ENCODE measurements at places on chromosomes 6 and 20.

- H3K36me3 ChIP-seq: peaks cover 2% of the 10 kb centered on the region
- no peak overlapping the region for H3K4me3 ChIP-seq
- H3K27ac ChIP-seq: peak overlapping the region; percentile 4
- no peaks in the 10 kb centered on the region for H3K27me3 ChIP-seq
- no peak for DNase-seq
Observed at GRCh38 chr6:138487102-138487604, 12.1 kb downstream of the NHSL1 start.

GRCh38 chr6:139257291-139257690 is 34.5 kb downstream of the TXLNB start:
- no peaks in the 10 kb centered on the region for H3K4me1 ChIP-seq
- DNase-seq: no peak
- H3K4me3 ChIP-seq: no peak overlapping the region

GRCh38 chr20:22052025-22052650 is 346.7 kb downstream of the PAX1 start:
- no peaks in the 10 kb centered on the region for H3K27me3 ChIP-seq
- H3K4me1 ChIP-seq: no peaks in the 10 kb centered on the region
- no peak overlapping the region for H3K27ac ChIP-seq
- no peak for DNase-seq
- no peaks in the 10 kb centered on the region for H3K36me3 ChIP-seq

DNA sequence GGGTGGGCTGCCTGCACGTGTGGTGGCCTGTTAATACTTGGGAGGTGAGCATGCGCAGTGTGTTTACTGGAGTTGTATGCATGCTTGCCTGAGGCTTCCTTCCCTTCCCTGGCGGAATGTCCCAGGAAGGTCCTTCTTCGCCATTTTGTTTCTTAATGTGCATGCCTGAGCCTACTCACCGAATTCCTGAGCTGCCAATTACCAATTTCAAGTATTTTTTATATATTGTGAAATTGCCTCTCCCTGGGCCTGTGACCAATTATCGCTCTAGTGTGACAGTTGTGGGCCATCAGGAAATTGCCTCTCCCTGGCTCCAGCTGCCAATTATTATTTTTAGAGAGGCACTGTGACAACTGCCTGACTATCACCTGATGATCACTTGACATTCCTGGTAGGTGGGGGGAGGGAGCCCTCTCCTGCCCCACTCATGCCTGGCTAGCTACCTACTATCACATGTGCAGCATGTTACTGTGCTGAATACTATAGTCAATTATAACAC is 70.0 kb downstream of the FAM50B start:
- no peak for DNase-seq
- H3K4me1 ChIP-seq: no peaks in the 10 kb centered on the region
- no peaks in the 10 kb centered on the region for H3K36me3 ChIP-seq
- H3K27ac ChIP-seq: no peak overlapping the region
- no peak overlapping the region for H3K4me3 ChIP-seq

DNA sequence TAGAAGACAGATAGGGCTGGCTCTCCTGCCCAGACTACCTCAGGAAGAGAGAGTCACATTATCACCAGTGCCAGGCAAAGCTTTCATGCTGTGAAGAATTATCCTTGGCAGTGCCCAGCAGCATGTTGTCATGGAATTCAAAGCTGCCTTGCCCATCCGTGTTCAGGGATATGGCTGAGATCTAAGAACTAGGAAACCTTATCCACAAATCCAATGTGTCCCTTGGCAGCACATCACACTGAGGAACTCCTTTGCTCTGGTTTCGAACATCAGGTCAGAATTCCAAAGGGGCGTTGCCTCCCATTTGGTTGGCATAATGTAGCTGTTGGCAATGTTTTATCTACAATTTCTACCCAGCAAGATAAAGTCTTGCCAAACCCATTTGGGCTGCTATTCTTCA is 52.7 kb downstream of the ADGRF1 start:
- no peak for DNase-seq
- no peaks in the 10 kb centered on the region for H3K27me3 ChIP-seq
- H3K36me3 ChIP-seq: no peaks in the 10 kb centered on the region
- H3K27ac ChIP-seq: no peak overlapping the region

GRCh38 chr6:31749301-31750036 is 9.7 kb downstream of the MSH5 start:
- DNase-seq: no peak
- no peaks in the 10 kb centered on the region for H3K36me3 ChIP-seq
- no peak overlapping the region for H3K4me3 ChIP-seq
- no peak overlapping the region for H3K27ac ChIP-seq

GRCh38 chr6:127749095-127749494 is 151.8 kb downstream of the THEMIS start:
- H3K4me3 ChIP-seq: no peak overlapping the region
- DNase-seq: no peak
- H3K27ac ChIP-seq: no peak overlapping the region
- H3K27me3 ChIP-seq: no peaks in the 10 kb centered on the region

- H3K4me1 ChIP-seq: peaks cover 33% of the 10 kb centered on the region
- no peaks in the 10 kb centered on the region for H3K27me3 ChIP-seq
- no peak overlapping the region for H3K4me3 ChIP-seq
- peaks cover 54% of the 10 kb centered on the region for H3K36me3 ChIP-seq
Observed at GRCh38 chr6:111573892-111574797, 31.5 kb downstream of the TRAF3IP2 start.

Measured in keratinocyte (primary cell).